ENCODE measurements at places on chromosomes 13 and 19. TPM values are rescaled to one million over a fixed set of nuclear protein-coding genes. Genes with fewer than 3 reads are reported as not detected.

The EHD2 gene
- 123 TPM for total RNA-seq

The N4BP2L1 gene
- total RNA-seq = 0.98 TPM

The CEACAM3 gene
- total RNA-seq = not detected

The MCEMP1 gene
- total RNA-seq = not detected

The ZNF345 gene
- total RNA-seq = 1.8 TPM

The MED26 gene
- 5.5 TPM for total RNA-seq

The B3GNT8 gene
- 1.1 TPM for total RNA-seq

The CYP4F3 gene
- total RNA-seq = not detected

The APC2 gene
- 0.37 TPM for total RNA-seq

The DACH1 gene
- total RNA-seq = not detected

The TGFB1 gene
- total RNA-seq = 14.7 TPM

The HIF3A gene
- total RNA-seq = 22.0 TPM

The C13orf42 gene
- total RNA-seq = not detected

The JSRP1 gene
- not detected for total RNA-seq

Data from subcutaneous preadipocyte (primary cell).